ENCODE measurements at places on chromosomes 1 and 21. TPM values are rescaled to one million over a fixed set of nuclear protein-coding genes. Genes with fewer than 3 reads are reported as not detected.

SERTAD4 gene
- 2.7 TPM for total RNA-seq

TATDN3 gene
- total RNA-seq, result 6.9 TPM

SAMSN1 gene
- 6.4 TPM for total RNA-seq

E2F2 gene
- 2.9 TPM for total RNA-seq

ABCA4 gene
- 0.49 TPM for total RNA-seq

DNA sequence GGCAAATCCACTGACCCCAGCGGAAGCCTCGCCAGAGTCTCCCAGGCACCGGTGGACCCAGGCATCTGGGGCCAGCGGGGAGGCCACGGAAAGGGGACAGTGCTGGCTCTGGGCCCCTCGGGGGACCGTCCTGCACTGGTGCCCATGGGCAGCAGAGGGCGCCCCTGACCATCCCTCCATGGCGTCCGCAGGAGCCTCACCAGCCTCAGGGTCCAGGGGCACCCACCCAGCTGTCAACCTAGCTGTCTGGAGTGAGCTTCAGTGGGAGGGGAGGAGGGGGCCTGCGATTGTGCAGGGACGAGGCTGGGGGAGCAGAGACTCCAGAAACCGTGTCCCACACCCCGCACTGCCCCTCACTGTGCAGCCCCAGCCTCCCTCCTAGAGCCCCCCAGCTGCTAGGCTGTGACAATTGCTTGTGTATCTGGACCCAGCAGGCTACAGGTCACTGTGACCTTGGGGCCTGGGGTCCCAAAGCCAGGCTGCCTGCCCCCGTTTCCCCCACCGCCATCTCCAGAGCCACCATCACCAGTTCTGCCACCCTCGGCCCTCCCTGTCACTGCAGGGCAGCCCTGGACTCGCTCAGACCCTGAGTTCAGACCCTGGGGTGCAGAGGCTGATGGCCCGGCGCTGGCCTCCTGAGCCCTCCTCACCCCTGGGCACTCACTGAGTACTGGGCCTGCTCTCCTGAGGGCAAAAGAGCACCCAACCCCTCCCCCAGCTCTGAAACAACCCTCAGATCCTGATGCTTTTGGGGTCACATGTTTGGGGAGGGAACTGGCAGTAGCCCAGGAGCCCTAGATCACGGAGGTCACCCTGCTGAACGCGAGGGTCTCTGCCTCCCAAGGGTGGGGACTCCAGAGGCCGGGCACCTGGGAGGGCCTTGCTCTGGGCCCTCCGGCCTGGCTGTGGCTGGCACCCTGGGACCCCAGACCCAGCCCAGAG is 10.6 kb upstream of the COL6A1 start:
- peak overlapping the region; percentile 93 for H3K27ac ChIP-seq
- peaks cover 58% of the 10 kb centered on the region for H3K4me1 ChIP-seq
- H3K36me3 ChIP-seq, result no peaks in the 10 kb centered on the region
- H3K27me3 ChIP-seq, result no peaks in the 10 kb centered on the region
- no peak for DNase-seq

- H3K27me3 ChIP-seq, result no peaks in the 10 kb centered on the region
- no peaks in the 10 kb centered on the region for H3K36me3 ChIP-seq
- no peak overlapping the region for H3K4me3 ChIP-seq
- no peak overlapping the region for H3K27ac ChIP-seq
- DNase-seq, result no peak
- no peaks in the 10 kb centered on the region for H3K4me1 ChIP-seq
Measured at GRCh38 chr1:25609921-25610320, 6.7 kb upstream of the MAN1C1 start.

- H3K27me3 ChIP-seq, result no peaks in the 10 kb centered on the region
- peak within 1 kb of the TSS; percentile 85 for H3K27ac ChIP-seq
- H3K4me1 ChIP-seq, result peaks cover 36% of the 10 kb centered on the region
- H3K36me3 ChIP-seq, result no peaks in the 10 kb centered on the region
- no peak for DNase-seq
Measured at GRCh38 chr1:20485527-20486456, at the start of gene CAMK2N1. Gene CAMK2N1, minus strand, starts transcription at chr1:20486210. Its CDS starts 831 bp downstream, at chr1:20485379.

GRCh38 chr1:201761871-201762270 is 67.1 kb upstream of the IPO9 start:
- DNase-seq, result no peak
- no peaks in the 10 kb centered on the region for H3K36me3 ChIP-seq
- no peak overlapping the region for H3K4me3 ChIP-seq

DNA sequence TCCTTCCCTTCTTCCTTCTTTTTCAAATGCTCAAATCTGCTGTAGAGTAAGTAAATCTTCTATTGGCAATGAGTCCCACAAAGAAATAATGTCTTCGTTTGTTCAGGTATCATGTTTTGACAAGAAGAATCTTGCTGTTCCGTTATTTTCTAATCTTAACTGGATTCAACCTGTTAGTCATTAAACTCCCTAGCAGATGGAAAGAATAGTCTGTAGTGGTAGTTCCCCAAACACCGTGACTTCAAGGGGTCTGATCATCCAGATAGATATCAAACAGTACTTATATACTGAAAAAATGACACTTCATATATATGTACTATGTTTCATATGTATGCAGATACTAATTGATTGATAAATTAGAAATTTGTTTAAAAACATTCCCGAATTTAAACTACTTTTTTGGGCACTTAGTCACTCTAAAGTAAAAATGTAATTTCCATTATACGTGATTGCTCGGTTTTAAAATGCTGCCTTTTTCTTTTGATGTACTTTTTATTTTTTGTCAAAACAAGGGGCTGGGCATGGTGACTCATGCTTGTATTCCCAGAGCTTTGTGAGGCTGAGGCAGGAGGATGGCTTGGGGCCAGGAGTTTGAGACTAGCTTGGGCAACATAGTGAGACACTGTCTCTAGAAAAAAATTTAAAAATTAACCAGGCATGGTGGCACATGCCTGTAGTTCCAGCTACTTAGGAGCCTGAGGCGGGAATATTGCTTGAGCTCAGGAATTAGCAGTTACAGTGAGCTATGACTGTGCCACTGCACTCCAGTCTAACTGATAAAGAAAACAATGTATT is 335.7 kb upstream of the SNX7 start:
- no peaks in the 10 kb centered on the region for H3K27me3 ChIP-seq
- no peak overlapping the region for H3K4me3 ChIP-seq
- no peak for DNase-seq
- H3K4me1 ChIP-seq, result peaks cover 38% of the 10 kb centered on the region
- H3K36me3 ChIP-seq, result no peaks in the 10 kb centered on the region

GRCh38 chr1:164613176-164613575 is 54.2 kb downstream of the PBX1 start:
- no peaks in the 10 kb centered on the region for H3K36me3 ChIP-seq
- DNase-seq, result no peak
- no peaks in the 10 kb centered on the region for H3K27me3 ChIP-seq
- peaks cover 100% of the 10 kb centered on the region for H3K4me1 ChIP-seq
- H3K4me3 ChIP-seq, result no peak overlapping the region
- H3K27ac ChIP-seq, result peak overlapping the region; percentile 51

DNA sequence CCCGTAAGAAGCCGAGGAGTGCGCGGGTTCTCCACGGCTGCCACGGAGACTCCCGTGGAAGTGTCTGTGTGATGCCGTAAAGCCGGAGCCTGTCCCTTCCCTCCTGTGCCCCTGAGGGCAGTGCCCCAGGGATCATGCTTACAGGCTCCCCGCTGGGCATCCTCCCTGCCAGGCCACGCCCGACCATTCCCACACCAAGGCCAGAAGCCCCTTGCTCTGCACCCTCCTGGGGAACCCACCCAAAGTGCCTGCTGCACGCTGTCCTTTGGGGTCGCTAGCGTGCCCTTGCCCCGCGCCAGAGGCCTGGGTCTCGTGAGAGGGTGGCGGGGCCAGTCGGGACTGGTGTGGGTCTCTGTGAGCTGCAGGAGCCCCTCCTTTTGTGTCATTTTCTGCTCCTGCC is 228.5 kb upstream of the C1orf174 start:
- no peak for DNase-seq
- H3K36me3 ChIP-seq, result no peaks in the 10 kb centered on the region
- no peak overlapping the region for H3K27ac ChIP-seq
- no peaks in the 10 kb centered on the region for H3K4me1 ChIP-seq
- H3K27me3 ChIP-seq, result no peaks in the 10 kb centered on the region

DNA sequence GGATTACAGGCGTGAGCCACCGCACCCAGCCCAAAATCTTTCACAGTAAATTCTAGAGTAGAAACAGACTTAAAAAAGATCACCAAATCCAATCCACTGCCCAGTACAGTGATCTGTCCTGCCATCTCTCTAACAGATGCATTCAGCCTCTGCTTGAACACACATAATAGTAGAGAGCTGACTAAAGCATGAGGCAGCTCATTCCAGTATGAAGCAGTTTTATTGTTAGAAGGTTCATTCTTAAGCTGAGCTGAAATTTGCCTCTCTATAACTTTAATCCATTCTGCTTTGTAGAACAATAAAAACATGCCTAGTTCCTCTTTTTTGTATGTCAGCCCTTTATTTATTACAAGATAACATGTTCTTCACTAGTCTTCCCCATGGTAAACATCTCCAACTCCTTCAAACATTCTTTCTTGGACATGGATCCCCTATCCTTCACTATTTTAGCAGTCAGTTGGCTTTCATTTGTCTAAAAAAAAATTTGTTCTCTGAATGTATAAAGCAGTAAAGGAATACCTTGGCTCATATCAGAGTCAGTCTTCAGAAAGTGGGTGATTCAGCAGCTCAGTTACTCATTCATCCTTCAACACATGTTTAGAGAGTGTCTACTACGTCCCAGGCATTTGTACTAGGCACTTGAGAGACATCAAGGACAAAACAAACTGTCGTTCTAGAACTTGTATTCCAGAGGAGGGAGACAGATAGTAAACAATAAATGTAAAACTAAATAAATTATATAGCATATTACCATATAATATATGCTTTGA is 10.7 kb upstream of the PTBP2 start:
- H3K27ac ChIP-seq, result no peak overlapping the region
- no peaks in the 10 kb centered on the region for H3K36me3 ChIP-seq
- no peaks in the 10 kb centered on the region for H3K4me1 ChIP-seq
- no peaks in the 10 kb centered on the region for H3K27me3 ChIP-seq
- H3K4me3 ChIP-seq, result no peak overlapping the region

DNA sequence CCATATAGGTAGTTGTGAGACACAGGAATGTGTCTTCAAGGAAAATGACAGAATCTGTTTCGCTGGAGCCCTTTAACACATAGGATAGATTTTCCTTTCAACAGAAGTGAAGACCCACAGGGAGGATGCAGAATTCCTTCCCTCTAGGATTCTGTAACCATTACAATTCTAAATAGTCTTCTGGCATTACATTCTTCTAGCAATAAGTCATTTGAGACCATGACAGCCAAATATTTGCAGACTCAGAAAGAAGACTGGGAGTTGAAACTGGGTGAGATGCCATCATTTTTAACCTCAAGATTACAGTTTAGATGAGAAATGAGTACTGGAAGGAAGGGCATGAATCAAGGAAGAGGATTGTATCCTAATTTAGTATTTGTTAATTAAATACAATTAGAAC is 61.6 kb downstream of the ZBTB18 start:
- H3K27ac ChIP-seq, result no peak overlapping the region
- H3K4me1 ChIP-seq, result no peaks in the 10 kb centered on the region
- no peak overlapping the region for H3K4me3 ChIP-seq
- H3K27me3 ChIP-seq, result no peaks in the 10 kb centered on the region
- H3K36me3 ChIP-seq, result no peaks in the 10 kb centered on the region

DNA sequence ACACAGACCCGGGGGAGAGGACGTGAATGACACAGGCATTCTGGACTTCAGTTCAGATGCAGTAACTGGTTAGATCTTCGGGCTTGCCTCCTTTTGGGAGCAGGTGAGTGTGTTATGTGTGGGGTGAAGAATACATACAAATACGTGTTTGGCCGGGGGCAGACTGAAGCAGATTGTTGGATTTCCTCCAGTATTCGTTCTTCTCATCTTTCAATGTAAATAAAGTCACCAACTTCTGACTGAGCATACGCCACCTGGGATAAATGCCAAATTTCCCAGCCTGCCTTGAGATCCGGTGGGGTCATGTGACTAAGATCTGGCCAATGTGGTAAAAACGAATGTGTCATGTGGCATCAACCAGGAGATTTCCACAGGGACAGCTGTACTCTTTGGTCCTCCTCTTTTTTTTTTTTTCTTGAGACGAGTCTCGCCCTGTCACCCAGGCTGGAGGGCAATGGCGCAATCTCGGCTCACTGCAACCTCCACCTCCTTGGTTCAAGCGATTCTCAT is 189.8 kb downstream of the RGS7 start:
- no peak overlapping the region for H3K4me3 ChIP-seq
- H3K4me1 ChIP-seq, result no peaks in the 10 kb centered on the region
- no peak for DNase-seq
- H3K36me3 ChIP-seq, result no peaks in the 10 kb centered on the region

DNA sequence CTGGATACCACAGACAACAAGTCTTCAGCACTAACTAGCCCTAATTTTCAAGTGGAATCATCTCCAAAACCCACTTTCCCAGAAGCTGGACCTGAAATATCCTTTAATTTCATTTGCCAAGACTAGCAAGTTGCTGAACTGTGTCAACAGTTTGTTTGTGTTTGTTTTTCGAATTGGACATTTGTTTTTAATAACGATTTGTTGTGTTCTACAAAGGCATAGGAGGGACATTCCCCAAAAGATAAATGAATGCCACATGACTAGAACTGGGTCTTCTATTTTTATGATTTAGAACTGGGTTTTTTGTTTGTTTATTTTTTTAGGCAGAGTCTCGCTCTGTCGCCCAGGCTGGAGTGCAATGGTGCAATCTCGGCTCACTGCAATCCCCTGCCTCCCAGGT is 17.9 kb downstream of the LUZP1 start:
- no peak overlapping the region for H3K27ac ChIP-seq
- peaks cover 38% of the 10 kb centered on the region for H3K4me1 ChIP-seq
- no peak overlapping the region for H3K4me3 ChIP-seq
- no peaks in the 10 kb centered on the region for H3K36me3 ChIP-seq

DNA sequence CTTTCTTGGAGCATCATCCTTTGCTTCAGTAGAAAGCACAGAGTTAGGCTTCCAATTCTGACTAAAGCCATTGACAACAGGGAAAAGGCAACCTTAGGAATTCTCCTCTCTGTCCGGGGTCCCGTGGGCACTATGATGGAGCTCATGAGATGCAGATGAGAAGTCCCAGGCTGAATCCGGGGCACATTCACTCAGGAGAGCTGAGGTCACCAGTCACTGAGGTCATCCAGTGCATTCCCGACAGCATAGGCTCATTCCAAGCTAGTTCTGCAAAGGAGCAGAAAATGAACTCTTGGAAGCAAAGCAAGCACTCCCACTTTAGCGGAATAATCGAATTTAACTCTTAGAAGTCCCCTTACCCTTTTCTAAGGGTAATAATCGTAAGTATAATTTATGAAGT is 6.8 kb downstream of the CR1 start:
- no peaks in the 10 kb centered on the region for H3K4me1 ChIP-seq
- H3K4me3 ChIP-seq, result no peak overlapping the region
- H3K27me3 ChIP-seq, result no peaks in the 10 kb centered on the region
- no peak overlapping the region for H3K27ac ChIP-seq
- no peaks in the 10 kb centered on the region for H3K36me3 ChIP-seq

GRCh38 chr1:207911856-207912760 is 1.2 kb upstream of the CD34 start:
- peak overlapping the region; percentile 86 for H3K27ac ChIP-seq
- H3K36me3 ChIP-seq, result no peaks in the 10 kb centered on the region
- H3K4me3 ChIP-seq, result no peak overlapping the region
- no peaks in the 10 kb centered on the region for H3K27me3 ChIP-seq
- DNase-seq, result no peak

Measured in vagina (tissue), 2 donors.